ENCODE measurements at places on chromosomes 1 and 21.

DNA sequence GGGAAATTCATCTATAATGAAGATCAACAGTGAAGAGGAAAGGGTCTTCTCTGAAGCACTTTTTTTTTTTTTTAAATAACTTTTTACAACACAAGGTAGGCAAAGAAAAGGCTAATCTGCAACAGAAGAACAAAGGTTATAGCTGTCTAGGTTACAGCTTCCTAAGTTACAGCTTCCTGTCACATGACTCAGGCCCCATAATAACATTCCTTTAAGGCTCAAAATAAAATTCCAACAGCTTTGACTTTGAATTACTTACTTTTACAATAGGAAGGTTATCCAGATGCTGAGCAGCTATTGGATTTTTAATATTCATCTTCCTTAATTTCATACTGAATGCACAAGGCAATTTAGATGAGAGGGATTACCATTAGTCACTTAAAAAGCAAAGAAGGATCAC lies 40.4 kb upstream of the TMEM61 start:
- DNase-seq: no peak

DNA sequence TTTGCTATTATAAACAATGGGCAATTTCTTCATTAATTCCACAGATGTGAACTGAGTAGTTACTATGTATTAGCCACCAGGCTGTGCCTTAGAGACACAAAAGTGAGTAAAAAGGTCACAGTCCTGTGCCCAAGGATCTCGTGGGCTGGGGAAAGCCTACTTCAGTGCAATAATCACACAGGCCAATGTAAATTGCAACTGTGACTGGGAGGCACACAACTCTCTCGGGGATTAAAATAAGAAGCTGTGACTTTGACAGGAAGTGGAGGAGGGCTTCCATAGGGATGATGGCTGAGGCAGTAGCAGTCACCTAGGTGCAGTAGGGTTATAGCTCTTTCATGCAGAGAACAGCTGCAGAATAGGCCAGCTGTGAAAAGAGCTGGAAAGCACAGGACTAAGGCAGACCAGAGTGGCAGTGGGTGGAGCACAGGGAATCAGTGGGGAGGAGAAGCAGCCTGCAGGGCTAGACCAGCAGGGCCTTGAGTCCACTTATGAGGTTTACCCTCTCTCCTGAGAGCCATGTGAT lies 121.9 kb downstream of the MAB21L3 start:
- DNase-seq: no peak

DNA sequence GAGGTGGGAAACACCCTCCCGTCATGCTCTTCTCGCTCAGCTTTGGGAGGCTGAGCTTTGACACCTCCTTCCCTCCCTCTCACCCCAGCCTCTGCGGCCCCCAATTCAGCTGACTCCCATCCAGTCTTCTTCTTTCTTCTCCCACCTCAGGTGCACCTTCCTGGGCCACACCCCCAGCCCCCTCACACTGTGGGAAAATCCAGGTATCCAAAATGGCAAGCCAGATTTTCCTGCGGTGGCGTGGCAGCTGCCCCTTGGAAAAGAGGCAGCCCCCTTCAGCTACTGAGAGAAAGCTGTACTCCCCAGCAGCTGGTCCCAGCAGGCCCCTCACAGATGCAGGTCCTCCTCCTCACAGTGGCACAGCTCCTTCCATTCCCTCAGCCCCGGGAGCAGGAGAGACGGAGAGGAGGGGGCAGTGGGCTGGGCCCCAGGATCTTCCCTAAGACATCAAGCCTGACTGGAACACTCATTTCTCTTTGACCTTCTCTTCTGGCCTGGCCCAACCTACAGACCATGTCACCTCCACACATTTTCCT lies 61.6 kb downstream of the OPTC start:
- no peak for DNase-seq

DNA sequence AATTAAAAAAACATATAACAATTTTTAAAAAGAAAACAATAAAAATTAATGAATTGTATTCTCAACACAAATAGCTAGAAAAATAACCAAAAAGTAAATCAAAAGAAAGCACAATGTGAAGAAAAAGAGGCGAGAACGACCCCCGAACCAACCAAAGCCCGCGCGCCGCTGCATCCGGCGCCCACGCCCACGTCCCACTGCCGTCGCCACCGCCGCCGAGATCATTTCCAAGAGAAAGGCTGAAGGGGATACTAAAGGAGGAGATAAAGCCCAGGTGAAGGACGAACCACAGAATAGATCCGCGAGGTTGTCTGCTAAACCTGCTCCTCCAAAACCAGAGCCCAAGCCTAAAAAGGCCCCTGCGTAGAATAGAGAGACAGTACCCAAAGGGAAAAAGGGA lies 11.8 kb upstream of the ABCB10 start:
- no peak for DNase-seq

DNA sequence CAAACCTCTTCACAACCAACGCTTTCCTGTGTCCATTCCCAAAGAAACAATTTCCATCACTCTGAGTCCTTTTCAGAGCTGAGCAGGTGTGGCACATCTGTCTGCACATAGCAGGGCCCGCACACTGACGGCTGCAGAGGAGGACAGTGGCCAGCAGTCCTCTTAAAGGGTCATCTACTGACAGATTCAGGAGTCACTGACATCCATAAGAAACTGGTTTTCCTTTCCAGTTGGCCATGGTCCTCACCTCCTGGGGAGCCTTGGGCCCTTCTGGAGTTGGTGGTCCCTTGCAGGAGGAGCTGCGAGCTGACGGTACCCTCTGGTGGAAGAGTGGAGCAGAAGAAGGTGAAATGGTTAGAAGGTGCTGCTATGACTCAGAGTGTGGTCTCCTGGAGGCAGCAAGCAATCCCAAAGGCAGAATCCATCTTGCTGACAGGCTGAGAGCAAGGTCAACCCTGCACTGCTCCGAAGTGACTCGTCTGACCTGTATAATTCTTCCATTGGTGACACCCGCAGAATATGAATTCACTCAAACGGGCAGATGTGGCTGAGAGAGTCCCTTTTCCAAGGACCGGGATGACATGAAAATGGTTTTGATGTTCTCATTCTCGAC lies 278.5 kb upstream of the C1orf174 start:
- no peak for DNase-seq

- DNase-seq: no peak
These were observed 5.1 kb upstream of the ENAH start for GRCh38 chr1:225658041-225658440.

- no peak for DNase-seq
These were observed 5.7 kb upstream of the MOB3C start for GRCh38 chr1:46622344-46622743.

GRCh38 chr21:22191581-22191980 lies 1193.4 kb downstream of the NCAM2 start:
- no peak for DNase-seq

- DNase-seq: no peak
These were observed 8.1 kb upstream of the ACKR1 start for GRCh38 chr1:159196543-159196942.

GRCh38 chr1:117389779-117390178 lies 22.5 kb downstream of the MAN1A2 start:
- DNase-seq: no peak

GRCh38 chr1:171600862-171601261 lies 21.2 kb upstream of the MYOCOS start:
- DNase-seq: no peak

- peak; percentile 17 for DNase-seq
These were observed 15.4 kb upstream of the TOR3A start for GRCh38 chr1:179066471-179066870.

DNA sequence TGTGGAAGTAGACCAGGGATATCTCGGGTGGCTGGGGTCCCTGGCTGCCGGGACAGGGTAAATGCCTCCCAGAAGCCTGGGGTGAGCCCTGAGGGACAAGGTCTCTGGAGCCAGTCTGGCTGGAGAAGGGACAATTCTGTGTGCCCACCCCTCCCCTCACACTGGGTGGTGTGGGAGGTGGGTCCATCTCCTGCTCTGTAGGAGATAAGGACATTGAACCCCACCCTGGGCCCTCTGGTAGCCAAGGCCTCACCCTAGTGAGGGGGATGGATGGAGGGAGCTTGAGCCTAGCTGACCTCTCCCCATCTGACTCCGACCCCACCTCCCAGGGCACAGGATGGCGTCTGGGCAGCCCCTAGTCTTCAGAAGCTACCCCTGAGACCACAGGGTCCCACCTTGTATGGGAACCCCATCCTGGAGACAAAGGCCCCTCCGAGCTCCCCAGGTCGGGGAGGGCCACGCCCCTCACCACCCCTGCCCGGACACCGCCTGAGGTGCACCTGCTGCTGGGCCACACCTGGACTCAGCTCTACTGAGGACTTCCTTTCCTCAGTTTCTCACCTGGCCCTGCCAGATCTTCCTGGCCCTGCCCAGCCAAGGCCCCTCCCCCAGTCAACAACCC lies 4.3 kb downstream of the AGRN start:
- DNase-seq: no peak

DNA sequence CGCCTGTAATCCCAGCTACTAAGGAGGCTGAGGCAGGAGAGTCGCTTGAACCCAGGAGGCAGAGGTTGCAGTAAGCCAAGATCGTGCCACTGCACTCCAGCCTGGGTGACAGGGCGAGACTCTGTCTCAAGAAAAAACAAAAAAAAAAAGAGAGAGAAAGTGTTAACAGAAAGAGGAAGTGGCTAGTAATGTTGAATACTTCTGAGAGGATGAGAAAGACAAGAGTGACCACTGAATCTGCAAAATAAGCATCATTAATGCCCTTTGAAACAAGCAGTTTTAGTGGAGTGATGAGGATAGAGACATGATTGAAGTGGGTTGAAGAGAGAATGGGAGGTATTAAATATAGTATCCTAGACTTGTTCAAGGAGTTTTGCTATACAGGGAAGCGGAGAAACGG lies 11.7 kb downstream of the MPZ start:
- no peak for DNase-seq

GRCh38 chr1:91712981-91713841 lies 172.7 kb downstream of the TGFBR3 start:
- DNase-seq: no peak

DNA sequence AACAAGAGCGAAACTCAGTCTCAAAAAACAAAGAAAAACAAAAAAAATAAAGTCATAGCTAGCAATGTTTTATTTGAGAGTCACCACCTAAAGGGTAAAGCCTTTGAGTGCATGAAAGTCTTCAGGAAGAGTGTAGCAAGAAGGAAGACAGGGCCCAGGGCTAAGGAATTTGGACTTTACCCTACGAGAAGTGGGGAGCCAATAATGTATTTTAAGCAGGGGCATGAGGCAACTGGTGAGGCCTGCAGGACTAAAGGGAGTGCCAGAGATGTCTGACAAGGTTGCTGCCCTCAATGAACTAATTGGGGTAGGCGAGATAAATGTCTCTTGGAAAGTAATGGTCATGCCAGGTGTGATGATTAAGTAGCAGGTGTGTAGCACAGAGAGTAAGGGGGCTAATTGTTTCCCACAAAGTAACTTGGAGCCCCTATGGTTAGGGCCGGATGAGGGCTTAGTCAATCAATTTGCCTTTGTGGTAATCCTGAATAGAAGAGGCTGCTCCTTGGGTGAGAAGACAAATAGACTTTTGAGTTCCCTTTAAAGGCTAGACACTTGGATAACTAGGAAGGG lies 31.6 kb upstream of the CACNA1E start:
- no peak for DNase-seq

DNA sequence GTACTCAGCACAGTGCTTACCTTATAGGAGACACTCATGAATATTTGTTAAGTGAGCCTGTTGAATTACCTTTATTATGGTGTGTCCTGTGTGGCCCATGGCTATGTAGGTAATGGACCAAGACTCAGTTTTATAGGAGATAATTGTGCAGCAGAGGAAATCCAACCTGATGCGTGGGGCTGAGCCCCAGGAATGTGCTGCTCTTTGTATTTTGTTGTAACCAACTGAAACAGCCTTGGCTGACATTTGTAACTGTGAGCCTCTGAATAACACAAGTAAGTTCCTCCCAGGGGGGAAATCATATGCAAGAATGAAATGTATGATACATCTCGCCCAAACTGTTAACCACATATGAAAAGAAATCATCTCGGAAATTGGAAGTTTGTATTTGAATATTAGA lies 364.2 kb upstream of the ZP4 start:
- no peak for DNase-seq

GRCh38 chr1:95098196-95098595 lies 19.0 kb upstream of the TLCD4 start:
- DNase-seq: no peak

GRCh38 chr1:166164995-166165660 lies 1.7 kb downstream of the FAM78B start:
- no peak for DNase-seq

GRCh38 chr1:197862221-197862620 lies 40.2 kb upstream of the C1orf53 start:
- no peak for DNase-seq

- DNase-seq: peak; percentile 7
These were observed 30.7 kb downstream of the ALPL start for GRCh38 chr1:21539933-21540332.

DNA sequence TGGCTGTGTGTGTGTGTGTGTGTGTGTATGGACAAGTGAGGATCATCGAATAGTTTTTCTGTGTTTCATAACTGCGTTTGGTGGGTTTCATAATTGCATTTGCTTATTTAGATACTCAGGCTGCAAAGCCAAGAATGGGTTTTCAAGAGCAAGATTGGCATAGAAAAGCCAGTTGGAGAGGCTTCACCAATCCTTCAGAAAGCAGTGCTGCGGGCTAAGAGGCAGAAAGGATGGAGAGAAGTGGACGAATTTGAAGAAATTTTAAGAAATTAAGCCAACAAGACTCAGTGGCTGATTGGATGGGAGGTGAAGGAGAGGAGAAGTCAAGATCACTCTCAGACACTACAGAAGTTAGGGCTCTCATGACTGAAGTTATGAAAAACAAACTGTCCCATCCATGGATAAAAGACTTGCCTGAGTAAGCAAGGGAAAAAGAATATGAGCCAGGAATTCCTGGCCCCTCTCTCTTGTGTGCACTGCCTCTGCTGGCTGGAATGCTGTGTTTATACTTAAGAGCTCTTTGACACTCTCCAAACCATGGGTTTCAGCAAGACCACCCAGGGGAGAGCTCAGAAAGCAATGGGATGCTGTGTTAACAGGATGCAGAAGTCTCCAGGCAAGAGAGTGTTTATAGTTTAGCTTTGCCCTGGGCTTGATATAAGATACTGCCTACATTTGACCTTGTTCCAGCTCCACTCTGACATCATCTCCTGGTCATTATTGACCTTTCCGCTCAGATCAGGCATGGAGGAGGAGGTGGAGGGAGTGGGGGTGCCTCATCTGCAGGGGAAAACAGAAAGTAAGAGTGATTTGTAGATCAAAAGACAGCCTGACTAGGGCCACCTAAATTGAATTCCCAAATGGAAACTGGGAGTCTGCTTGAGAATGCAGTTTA lies 232.0 kb upstream of the PLXNA2 start:
- no peak for DNase-seq

DNA sequence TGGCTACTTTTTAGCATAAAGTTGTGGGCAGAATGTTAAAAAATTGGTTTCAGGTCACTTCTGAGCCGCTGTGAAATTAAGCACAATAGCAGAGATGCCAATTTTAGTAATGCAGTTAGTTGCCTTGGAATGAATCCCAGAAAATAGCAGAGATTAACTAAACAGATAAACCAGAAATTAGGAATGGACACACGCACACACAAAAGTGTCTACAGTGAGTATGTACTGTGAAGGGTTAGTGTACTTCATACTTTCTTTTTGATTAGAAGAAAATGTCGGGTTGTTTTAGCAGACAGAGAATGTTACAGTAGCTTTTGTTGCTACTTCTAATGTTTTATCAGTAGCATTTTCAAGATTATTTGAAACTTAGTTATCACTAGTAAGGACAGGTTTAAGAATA lies 106.7 kb downstream of the LEPR start:
- no peak for DNase-seq

- no peak for DNase-seq
These were observed 30.1 kb downstream of the LRIG2 start for GRCh38 chr1:113103048-113103447.

- DNase-seq: no peak
These were observed 204.4 kb downstream of the GRIK3 start for GRCh38 chr1:36829961-36830360.
